ENCODE measurements at places on chromosomes 4 and X. TPM values are rescaled to one million over a fixed set of nuclear protein-coding genes. Genes with fewer than 3 reads are reported as not detected.

HELQ gene
- 4.8 TPM for total RNA-seq

PAGE2 gene
- not detected for total RNA-seq

PALLD gene
- 72.5 TPM for total RNA-seq

HOPX gene
- not detected for total RNA-seq

FRYL gene
- total RNA-seq = 12.0 TPM

BRS3 gene
- total RNA-seq = not detected

APBB2 gene
- 8.0 TPM for total RNA-seq

GAGE12H gene
- not detected for total RNA-seq

HTN1 gene
- not detected for total RNA-seq

PDCL2 gene
- total RNA-seq = not detected
